ENCODE measurements at places on chromosomes 13 and 19.

DNA sequence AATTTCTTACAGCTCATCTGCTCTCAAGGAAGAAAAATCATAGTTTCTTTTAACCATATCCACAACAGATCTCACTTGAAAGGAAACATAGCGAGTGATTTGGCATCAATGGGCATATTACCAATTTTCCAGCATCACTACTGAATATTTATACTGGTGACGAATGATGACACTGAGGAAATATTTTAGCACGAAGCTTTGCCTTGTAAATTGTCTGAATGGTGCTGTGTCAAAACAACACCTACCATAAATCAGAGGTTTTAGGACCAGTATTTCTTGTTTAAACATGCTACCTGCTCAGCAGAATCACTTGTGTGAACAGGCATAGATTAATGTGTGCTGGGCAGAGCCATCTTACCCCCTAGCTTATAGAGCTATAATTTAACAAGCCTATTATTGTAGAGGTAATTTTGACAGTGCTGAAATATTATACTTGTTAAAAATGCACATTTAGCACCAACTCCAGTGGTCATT, 146.8 kb downstream of the ABCC4 start:
- no peak for DNase-seq

- no peak for DNase-seq
These were observed 50.5 kb upstream of the USE1 start for GRCh38 chr19:17164639-17165038.

- no peak for DNase-seq
These were observed 114.2 kb downstream of the NUFIP1 start for GRCh38 chr13:44874886-44875630.

- no peak for DNase-seq
These were observed 7.8 kb upstream of the CEACAM5 start for GRCh38 chr19:41700381-41701195.

DNA sequence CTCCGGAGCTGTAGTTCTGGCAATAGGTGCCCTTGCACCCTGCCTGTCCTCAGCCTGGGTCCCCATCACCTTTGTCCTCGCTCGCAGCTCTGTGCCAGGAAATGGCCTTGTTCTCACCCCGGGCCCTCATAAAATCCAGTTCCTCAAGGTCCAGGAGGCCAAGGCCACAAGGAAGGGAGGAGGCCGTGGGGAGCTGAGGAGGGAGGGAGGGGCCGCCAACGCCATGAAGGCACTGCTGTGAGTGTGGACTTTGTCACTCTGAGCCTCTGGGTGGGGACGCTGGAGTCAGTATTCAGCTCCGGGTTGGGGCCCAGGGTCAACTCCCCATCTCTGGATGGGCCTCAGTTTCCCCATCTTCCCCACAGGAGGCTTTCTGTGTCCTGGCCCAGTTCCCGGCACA, 9.2 kb upstream of the GNA11 start:
- no peak for DNase-seq

DNA sequence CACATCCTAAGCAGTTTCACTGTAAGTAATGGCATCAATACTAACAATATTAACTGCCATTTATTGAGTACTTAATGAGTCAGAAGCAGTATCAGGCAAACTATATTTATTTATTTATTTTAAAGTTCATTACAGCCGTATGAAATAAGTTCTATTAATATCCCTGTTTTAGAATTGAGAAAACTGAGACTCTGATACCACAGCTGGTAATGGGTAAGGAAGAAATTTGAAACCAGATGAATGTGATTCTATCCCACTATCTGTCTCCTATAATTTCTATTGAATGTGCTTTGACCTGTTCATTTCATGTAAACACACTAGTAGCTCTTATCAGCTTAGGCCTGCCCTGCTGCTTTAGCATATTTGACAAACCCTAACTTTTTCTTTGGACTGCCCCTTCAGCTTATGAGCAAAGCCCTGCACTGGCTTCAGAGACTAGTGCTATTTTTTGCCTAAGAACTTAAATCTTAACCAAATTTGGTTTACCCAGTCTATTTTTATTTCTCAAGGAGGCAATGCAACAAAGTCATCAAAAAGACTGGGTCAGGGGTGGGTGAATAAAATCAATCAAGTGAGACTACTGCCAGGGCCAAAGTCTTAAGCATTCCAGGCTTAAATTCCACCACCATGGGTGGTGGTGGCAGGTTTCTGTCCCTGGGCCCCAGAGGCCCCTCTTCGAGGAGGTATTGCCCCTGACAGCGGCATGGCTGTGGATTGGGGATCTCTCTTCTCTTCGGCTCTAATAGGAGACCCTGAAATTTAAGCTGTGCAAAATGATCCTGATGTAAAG, 143.4 kb downstream of the DLEU7 start:
- no peak for DNase-seq

- no peak for DNase-seq
These were observed 7.6 kb downstream of the POU4F1 start for GRCh38 chr13:78595495-78596398.

DNA sequence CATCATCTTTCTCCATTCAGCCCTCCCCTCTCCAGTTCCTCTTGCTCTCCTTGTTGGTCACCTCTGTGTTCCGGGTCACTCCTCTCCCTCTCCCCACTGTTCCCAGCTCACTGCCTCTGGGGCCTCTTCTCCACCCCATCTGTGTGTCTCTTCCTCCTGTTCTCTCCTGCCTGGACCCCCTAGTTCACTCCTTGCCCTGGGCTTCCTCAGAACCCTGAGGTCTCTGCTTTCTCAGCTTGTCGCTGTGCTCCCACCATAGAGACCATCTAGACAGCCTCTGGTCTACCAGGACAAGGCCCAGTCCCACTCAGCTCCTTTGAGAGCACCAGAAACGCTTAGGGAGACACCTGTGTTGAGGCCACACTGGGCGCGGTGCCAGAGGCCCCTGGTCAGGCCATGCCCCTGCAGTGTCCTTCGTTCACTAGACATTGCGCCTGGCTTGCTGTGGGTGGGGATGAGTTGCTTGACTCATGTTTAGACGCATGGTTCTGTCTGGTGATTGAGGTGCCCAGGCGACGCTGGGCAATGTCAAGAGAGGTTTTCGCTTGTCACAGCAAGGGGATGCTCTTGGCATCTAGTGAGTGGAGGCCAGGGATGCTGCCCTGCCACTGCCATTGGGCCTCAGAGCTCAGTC, 4.8 kb downstream of the LENG9 start:
- no peak for DNase-seq

GRCh38 chr19:18290302-18291018, 9.0 kb upstream of the JUND start:
- DNase-seq: no peak

DNA sequence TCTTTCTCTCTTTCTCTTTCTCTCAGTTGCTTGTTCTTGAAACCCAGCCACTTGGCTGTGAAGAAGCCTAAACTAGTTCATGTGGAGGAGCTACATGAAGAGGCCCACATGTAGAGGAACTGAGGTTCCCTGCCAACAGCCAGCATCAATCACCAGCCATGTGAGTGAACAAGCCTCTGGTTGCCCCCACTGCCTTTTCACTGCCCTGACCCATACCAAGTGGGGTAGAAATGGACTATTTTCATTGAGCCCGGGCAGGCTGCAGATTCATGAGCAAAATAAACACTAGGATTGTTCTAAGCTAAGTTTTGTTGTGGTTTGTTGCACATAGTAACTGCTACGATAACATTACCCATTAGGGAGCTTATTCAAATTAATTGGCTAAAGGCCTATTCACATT, 78.7 kb upstream of the FAM216B start:
- no peak for DNase-seq

DNA sequence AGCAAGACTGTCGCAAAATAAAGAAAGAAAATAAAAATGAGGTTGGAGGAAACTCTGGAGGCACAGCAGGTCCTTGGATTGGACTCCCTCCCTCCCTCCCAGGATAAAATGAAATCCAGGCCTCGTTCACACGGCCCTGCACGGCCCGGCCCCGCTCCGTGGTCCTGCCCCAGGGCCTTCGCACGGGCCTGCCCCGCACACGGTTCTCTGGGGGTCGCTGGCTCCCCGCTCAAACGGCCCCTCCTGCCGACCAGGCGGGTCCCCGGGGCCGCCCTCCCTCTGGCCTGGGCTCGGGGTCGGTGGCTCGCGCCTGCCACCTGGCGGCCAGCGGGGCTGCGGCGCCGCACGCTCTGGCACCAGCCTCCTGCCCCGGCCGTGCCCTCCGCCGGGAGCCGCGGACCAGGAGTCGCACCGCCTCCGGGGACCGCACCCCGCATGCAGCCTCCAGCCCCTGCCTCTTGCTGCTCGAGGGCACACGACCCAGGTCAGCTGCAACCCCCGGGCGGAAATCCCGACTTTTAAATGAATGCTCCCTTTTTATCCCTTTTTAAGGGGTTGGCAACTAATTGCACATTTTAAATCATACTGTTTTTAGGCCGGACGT, 1.5 kb upstream of the WDR18 start:
- peak; percentile 83 for DNase-seq

- no peak for DNase-seq
These were observed 3.7 kb upstream of the TUBA3C start for GRCh38 chr13:19185086-19185864.

- DNase-seq: no peak
These were observed 67.5 kb downstream of the TSC22D1 start for GRCh38 chr13:44508562-44509077.

GRCh38 chr13:99046851-99047250, 69.0 kb upstream of the DOCK9 start:
- no peak for DNase-seq

GRCh38 chr19:16233836-16234551, 36.3 kb downstream of the AP1M1 start:
- DNase-seq: no peak

DNA sequence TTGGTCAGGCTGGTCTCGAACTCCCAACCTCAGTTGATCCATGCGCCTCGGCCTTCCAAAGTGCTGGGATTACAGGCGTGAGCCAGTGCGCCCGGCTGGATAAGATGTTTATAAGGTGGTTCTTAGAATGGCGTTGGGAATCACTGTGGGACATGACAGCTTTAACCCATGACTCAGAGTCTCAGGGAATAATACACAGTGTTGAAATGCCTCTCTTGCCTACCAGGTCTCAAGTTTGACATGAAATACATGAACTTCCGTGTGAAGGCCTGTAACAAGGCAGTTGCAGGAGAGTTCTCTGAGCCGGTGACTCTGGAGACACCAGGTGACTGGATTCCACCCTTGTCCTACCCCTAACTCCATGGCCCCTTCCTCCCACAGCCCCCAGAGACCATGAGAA, 12.6 kb downstream of the FSD1 start:
- DNase-seq: no peak

GRCh38 chr13:30738526-30739236, 3.3 kb downstream of the ALOX5AP start:
- no peak for DNase-seq

DNA sequence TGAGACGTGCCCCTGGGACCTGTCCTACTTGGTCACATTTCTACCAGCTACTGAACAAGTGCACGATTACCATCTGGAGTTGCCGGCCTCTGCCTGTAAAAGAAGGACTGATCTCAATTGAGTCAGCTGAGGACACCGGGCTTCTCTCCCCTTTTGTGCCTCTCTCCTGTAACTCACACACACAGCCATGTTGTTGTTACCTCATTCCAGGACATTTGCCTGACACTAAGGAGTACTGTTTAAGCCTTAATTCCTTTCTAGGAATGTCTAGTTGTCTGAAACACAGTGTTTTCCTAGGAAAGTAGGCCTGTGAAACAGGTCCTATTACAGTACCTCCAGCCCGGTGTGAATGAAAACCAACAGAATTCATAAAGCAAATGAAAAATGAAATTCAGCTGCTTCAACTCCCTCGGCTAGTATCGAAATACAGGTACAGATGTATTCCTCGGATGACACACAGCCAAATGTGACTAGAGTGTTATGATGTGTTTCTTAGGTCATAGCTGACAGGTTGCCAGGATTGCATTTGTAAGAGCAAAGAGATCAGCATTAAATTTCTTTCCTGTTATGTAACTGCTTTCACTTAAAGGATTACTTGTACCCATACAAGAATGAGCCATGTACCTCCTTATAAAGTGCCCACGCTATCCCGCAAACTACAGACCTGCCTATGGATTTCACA, 152.0 kb upstream of the IRS2 start:
- DNase-seq: peak; percentile 47

- no peak for DNase-seq
These were observed 1.2 kb upstream of the PLEKHF1 start for GRCh38 chr19:29663861-29664752.

GRCh38 chr13:98905199-98905598, 72.7 kb downstream of the DOCK9 start:
- DNase-seq: no peak

GRCh38 chr13:30629527-30629926, 11.8 kb downstream of the USPL1 start:
- DNase-seq: no peak

DNA sequence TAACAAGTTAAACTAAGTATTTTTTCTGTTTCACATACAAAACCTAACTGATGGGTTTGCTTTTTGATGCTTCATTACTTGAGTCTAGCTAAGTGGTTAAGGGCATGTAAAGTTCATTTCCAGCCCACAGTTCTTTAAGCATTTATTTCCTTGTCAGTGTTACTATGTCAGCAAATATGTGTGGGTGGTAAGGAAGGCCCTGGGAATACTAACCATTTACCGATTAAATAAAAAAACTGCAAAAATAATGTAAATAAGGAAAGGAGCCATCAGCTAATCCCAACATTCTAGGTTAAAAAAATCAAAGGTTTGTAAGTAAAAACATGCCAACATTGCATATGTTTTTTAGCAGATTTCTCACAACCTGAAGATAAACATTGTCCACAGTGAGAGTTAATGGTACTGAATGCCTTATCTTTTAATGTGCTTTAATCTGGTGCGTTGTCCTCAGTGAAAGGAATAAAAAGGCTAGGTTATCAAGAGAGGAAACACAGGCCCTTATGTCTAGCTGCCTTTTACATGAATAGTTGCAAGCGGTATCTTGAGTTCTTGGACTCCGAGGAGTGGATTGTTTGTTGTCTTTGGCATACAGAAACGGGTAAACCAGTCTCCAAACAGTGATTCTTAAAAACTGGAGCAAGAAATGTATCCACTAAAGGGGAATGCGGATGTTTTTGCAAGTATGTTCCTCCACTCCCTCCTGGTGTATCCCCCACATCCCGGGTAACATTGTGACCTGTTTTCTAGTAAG, 949.6 kb upstream of the SLC10A2 start:
- DNase-seq: no peak

DNA sequence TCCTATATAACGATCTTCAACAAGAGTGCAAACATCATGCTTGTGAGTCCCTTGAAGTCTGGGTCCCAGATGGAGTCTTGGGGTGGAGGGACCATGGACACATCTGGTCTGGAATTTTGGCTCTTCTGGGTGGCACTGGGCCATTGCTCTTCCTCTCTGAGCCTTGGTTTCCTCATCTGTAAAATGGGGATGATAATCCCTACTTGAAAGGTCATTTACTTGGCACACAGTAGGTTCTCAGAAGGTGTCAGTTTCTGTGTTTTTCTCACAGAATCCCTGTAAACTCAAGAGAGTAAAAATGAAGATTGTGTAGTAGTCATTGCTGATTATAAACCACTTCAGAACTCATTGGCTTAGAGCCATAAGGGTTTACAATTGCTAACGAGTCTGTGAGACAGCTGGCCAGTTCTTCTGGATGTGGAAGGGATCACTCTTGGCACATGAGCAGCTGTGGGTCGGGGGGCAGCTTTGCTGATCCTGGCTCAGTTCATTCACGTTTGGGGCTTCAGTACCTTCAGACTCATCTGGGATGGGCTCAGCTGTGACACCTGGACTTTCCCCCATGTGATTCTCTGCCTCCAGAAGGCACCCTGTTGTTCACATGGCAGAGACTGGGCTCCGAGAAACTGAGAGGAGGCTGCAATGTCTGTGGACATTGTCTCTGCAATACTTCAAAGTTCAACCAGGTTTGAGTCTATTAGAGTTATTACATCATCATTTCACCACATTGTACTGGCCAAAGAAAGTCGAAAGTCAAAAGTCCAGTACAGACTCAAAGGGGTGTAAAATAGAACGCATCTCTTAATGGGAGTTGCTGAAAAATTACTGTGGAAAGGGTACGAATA, 7.8 kb downstream of the CYP4F12 start:
- DNase-seq: no peak

GRCh38 chr19:50943074-50943828, 9.6 kb downstream of the KLK5 start:
- DNase-seq: no peak

All from T1000 (cell line).